ENCODE measurements at places on chromosomes 2 and 18. TPM values are rescaled to one million over a fixed set of nuclear protein-coding genes. Genes with fewer than 3 reads are reported as not detected.

The SERPINB11 gene
- total RNA-seq = not detected

The RAB6C gene
- total RNA-seq = 0.04 TPM

GRCh38 chr18:28124131-28125029 is 52.5 kb downstream of the CDH2 start:
- no peak for DNase-seq

DNA sequence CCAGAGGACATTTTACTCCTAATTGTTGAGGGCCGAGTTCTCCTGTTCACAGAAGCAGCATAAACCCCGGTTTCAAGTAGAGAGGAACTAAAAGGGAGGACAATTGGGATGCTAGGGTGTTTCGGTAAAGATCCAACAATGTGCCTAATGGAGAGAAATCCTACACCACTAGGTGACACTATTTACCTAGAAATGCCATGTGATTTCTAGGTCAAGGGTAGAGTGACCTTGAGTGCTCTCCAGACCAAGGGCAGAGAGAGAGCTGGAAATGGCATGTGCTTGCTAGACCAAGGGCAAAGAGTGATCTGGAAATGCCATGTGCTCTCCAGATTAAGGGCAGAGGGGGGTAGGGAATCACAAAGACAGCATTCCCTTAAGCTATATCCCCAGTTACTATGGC is 472.0 kb downstream of the DCDC2C start:
- no peak for DNase-seq

DNA sequence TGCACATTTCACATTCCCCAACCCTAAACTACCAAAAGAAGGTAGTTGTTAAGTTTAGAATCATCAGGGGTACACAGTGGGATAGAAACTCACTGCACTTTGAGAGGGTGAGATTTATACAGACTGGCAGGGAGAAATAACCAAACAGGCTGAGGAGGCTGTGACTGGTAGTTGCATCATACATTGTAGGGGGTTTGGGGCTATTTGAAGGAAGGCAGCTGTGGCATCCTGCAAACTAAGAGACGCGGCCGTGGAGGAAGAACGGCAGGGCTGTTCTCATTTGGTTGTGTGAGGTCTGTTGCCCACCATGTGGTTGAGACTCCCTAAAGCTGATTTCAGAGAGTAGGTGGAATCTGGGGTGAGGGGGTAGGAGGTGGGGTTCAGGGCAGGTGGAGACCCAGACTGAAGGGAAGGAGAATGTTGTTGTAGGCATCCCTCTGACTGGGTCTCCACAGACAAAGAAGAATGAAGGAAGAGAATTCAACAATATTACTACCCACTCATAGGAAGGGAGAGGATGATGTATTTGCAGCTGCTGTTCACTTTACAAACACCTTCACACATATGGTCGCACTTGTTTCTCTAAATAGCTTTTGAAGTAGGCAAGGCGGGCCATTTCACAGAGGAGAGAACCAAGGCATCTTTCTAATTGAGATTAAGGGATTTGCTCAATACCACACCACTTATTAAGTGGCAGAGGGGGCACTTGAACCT is 170.9 kb upstream of the SIX2 start:
- no peak for DNase-seq

DNA sequence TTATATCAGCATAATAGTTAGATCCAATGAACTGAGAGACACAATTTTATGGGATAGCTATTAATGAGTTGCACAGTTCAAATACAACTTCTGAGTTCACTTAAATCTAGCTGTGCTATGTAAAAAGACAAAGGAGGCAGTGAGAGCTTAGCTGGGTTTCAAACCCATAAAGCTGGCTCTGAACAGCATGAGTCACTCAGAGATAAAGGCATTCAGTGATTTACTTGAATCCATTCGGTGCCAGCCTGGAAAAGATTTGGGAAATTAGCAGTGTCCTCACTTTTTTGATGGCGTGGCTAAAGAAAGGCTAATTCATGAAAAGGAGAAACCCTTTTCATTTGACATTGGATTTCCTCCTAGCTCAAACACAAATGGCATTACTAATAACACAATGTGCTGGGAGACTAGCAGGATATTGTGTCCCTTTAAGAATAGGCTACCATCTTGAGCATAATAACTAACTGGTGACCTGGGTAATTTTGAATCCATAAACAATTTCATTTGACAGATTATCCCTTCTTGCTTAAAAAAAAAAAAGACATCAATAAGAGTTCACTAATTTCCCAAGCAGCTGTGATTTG is 98.4 kb upstream of the NEUROD1 start:
- DNase-seq = no peak

The TM4SF20 gene
- 44.6 TPM for total RNA-seq

The NPHP1 gene
- total RNA-seq = 1.1 TPM

The FARSB gene
- total RNA-seq = 12.9 TPM

The CDH19 gene
- not detected for total RNA-seq

GRCh38 chr2:118903551-118904479 is 38.2 kb upstream of the MARCO start:
- DNase-seq = no peak

DNA sequence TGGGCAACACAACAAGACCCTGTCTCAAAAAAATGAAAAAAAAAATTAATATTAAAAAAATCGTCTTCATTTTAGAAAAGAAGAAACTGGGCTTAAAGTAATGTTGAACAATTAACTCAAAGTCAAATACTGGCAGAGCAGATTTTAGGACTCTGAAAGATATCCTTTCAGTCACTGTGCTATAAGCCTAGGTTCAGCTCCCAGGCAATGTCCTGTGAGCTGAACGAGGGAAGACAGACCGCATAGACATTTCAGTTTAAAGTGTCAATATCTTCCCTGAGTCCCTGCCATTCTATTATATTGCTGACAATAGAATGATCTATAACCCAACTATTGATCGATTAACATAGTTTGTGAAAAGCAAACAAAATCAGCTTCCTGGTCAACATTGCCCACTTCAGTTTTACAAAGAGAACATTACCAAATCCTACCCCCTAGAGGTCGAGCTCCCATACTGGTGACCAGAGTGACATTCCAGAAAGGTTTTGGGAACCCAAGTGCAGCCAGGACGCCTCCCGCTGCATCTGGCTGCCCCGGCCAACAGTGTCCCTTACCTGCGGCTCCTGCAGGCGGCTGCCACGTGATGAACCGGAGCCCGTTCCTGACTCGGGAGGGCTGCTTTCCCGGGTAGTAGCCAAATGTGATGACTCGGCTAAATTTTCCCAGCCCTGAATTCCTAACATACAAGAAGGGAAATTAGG is 639 bp downstream of the MRO start:
- DNase-seq = peak; percentile 74

- no peak for DNase-seq
Observed at GRCh38 chr2:191148791-191149190, 2.0 kb downstream of the STAT4 start.

- no peak for DNase-seq
Observed at GRCh38 chr2:102880731-102881130, 118.9 kb downstream of the TMEM182 start.

The DSC2 gene
- 59.6 TPM for total RNA-seq

The CACNB4 gene
- total RNA-seq = 4.0 TPM

DNA sequence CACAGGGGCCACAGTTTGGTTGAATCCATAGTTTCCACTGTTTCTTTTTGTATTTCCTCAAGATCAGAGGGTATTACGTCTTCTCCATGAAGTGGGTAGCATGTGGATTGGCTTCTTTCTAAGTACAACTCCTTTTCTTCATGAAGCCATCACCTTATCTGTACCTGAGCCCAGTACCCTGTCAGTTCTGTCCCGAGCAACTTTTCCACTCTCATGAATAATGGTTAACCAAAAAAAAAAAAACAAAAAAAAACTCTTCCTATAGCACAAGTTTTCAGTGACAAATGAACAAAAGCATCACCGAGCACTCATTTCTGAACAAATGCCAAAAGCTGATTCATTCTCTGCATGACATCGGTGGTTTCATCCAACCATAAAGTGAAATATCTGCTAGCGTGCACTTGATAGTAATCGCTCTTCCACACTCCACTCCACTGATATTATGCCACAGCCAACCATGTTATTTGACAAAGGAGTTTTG is 53.0 kb upstream of the CCDC150 start:
- DNase-seq = no peak

The FAM228A gene
- total RNA-seq = 0.24 TPM

DNA sequence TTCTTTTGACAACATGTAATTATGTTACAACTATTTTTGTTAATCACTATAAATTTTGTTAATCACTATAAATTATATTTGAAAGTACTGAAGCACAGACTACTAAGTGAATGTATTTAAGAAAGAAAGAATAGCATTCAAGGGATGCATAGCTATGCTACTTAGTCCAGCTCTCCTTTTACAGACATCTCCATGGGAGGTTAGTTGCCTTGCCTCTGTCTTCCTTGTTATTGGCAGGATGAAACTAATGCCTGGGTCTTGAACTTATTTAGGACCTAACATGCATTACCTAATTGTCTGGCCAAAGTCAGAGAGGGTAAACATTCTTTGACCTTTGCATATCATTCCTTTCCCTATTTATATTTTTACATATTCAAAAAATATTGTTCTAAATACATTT is 519.5 kb downstream of the NRXN1 start:
- DNase-seq = no peak

The MC5R gene
- total RNA-seq = not detected

The SP5 gene
- 1.9 TPM for total RNA-seq

The ANTXR1 gene
- total RNA-seq = 24.5 TPM

DNA sequence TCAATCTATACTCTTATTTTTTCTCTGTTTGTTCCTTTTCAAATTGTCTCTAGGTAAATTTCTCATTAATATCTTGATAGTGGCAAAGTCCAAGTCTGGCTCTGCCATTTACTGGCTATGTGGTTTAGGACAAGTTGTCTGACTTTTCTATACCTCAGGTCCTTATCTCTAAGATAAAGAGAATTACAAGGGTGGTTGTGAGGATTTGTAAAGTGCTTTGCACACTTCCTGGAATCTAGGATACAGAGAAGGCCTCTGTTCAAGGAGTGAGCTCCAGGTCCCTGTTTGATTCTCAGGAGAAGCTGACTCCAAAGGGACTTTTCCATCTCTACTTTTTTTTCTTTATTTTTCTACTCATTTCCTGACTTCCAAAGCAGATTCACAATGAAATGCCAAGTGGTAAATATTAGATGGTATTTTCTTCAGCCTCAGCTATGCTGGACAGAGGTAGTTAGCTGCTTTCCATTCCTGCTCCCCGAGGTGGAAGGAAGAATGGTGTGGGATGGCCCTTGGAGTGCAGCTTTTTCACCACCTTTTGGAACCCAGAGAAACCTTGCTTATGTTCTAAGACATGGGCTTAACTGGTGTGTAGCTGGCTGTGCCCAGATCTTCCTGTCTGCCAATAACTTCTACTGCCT is 90.5 kb downstream of the GALNT1 start:
- DNase-seq = peak; percentile 11

The ZNF804A gene
- total RNA-seq = 2.4 TPM

DNA sequence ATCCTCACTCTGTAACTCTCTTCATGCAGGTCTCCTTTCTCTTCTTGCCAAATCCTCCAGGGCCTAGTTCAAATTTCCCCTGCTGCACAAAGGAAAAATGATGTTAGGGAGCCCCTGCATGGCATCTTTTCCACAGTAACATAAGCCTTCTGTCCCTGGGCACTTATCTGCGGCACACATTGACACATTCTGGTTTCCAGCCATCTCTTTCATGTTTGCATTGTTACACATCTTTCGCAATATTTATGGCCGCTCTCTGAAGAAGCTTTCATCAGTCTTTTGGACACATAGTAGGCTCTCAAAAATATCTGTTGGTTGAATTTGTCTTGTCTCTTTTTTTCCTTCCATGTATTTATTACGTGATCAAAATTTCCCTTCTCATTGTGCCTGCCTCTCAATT is 1806.1 kb upstream of the PIK3C3 start:
- DNase-seq = no peak

- DNase-seq = no peak
Observed at GRCh38 chr2:58916063-58916462, 674.9 kb upstream of the FANCL start.

The TUBB8B gene
- total RNA-seq = not detected

The CCDC121 gene
- 4.4 TPM for total RNA-seq
